A375 (cell line): ENCODE measurements at places on chromosomes 6 and 20. TPM values are rescaled to one million over a fixed set of nuclear protein-coding genes. Genes with fewer than 3 reads are reported as not detected.

XPO5 gene
- total RNA-seq = 44.9 and 45.9 TPM in 2 replicates

RIPOR2 gene
- 0.53 and 1.1 TPM in 2 replicates for total RNA-seq

TNF gene
- total RNA-seq = 0.19 TPM in 1 of 2 replicates, not detected in the other

FOXQ1 gene
- total RNA-seq = not detected in 2 replicates

NHLRC1 gene
- total RNA-seq = 0.30 and 0.40 TPM in 2 replicates

MYO6 gene
- total RNA-seq = 3.6 and 5.6 TPM in 2 replicates

MAP3K4 gene
- 16.3 and 29.8 TPM in 2 replicates for total RNA-seq

HCRTR2 gene
- total RNA-seq = not detected in 2 replicates

GSTA1 gene
- total RNA-seq = not detected in 2 replicates

TMEM181 gene
- 15.0 and 17.7 TPM in 2 replicates for total RNA-seq

PRSS16 gene
- 0.16 and 3.5 TPM in 2 replicates for total RNA-seq

TCFL5 gene
- total RNA-seq = 19.8 and 23.0 TPM in 2 replicates

ZNF165 gene
- 0.87 and 1.0 TPM in 2 replicates for total RNA-seq

BTBD9 gene
- total RNA-seq = 4.2 and 4.3 TPM in 2 replicates

TENT5A gene
- total RNA-seq = 4.4 and 4.5 TPM in 2 replicates

FOXC1 gene
- 9.3 and 10.4 TPM in 2 replicates for total RNA-seq

UFL1 gene
- 7.3 and 9.2 TPM in 2 replicates for total RNA-seq

SLC22A3 gene
- not detected in 2 replicates for total RNA-seq
